ENCODE measurements at places on chromosomes 2 and 18.
A peak's percentile ranks its signal among the peaks of the same experiment; 100 is the strongest.

DNA sequence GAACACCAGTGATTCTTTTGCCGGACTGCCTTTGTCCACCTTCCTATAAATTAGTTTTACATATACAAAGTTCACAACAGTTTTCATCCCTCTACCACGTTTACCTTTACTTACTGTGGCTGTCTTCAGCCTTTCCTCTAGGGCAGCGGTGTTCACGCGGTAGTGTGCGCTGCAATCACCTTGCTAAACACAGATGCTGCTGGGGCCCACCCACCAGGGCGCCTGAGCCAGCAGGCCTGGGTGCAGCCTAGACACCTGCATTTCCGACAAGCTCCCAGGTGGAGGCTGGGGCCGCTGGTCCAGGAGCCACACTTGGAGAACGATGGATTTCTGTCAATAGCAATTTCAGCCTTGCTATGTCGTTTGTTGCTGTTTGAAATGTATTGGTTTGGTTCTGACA is 83.1 kb downstream of the NDUFA10 start:
- DNase-seq: no peak

- peak; percentile 45 for DNase-seq
Measured at GRCh38 chr2:229800997-229801754, 86.8 kb upstream of the DNER start.

DNA sequence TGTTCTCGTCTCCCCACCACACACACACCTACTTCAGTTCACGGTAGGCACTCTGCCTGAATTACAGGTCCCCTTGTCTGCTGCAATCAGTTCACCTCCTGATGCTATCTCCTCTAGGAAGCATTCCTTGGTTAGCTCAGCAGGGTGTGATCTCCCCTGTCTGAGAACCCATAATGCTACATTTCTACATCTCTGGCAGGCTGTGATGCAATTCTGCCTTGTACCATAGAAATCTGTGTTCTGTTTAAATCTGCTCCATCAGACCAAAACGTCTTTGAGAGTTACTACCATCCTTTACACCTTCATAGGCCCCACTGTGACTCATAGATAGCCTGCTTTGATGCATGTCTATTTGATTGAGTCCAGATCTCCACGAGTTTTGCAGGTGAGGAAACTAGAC is 103.9 kb downstream of the TTC32 start:
- no peak for DNase-seq

DNA sequence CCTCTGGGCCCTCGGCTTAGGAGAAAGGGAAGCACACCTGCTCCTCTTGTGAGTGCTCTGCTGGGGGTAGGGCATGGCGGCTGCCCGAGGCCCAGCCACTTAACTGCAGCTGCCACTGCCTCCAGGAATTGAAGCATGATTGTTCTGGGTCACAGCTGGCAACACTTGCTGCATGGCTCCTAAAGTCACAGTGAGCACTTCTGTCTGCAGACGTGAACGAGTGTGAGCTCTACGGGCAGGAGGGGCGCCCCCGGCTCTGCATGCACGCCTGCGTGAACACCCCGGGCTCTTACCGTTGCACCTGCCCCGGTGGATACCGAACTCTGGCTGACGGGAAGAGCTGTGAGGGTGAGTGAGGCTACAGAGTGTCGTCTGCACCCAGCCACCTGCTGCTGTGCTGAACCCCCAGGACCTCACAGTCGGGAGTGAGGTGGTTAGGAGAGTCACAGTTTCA is 44.4 kb downstream of the FBLN7 start:
- DNase-seq: no peak

- DNase-seq: no peak
Measured at GRCh38 chr2:183034806-183035205, 3.5 kb downstream of the NCKAP1 start.

DNA sequence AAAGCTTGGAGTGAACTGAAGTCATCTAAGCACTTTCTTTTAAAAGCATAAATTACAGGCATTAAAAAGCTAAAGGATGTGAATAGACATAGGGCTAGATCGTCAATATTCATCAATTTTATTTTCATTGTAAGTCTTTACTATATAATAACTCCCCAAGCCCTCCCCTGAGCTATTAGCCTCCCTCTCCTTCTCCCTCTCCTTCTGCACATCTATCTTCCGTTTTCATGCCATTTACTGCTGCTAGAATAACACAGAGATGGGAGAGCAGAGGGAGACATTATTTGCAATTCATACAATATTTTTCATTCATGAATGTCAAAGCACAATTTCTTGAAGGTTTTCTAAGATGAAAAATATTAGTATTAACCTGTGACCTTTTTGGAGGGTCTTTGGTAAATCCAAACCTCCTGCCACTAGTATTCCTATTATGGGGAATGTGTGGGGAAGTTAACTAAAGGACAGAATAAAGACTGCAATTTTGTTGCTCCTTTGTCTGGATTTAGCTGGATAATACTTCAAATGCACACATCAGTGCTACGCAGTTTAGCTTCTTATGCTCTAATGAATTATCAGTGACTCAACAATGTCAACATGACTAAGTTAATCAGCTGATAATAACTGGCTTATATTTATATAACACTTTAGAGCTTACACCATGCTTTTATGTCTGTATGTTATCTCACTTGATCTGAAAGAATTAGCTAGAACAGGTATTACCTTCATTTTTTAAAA is 28.2 kb upstream of the MFF start:
- no peak for DNase-seq

GRCh38 chr2:177204417-177204816 is 8.2 kb upstream of the HNRNPA3 start:
- no peak for DNase-seq

- no peak for DNase-seq
Measured at GRCh38 chr2:219250049-219250781, 2.8 kb upstream of the TUBA4B start.

DNA sequence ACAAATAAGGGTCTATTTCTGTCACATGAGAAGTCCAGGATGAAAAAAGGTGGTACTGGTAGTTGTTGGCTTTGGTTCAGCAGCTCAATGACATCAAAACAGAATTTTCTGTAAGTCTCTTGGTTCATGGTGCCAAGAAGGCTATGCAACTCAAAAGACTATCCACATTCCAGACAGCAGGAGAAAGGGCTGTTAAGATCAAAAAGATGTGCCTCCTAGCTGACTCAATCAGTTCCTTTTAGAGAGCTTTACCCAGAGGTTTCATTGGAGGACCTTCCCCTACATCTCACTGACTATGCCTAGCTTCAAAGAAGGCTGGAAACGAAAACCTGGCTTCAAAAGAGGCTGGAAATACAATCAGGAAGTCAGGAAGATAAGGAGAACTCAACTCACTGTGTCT is 98.0 kb downstream of the DYM start:
- no peak for DNase-seq

DNA sequence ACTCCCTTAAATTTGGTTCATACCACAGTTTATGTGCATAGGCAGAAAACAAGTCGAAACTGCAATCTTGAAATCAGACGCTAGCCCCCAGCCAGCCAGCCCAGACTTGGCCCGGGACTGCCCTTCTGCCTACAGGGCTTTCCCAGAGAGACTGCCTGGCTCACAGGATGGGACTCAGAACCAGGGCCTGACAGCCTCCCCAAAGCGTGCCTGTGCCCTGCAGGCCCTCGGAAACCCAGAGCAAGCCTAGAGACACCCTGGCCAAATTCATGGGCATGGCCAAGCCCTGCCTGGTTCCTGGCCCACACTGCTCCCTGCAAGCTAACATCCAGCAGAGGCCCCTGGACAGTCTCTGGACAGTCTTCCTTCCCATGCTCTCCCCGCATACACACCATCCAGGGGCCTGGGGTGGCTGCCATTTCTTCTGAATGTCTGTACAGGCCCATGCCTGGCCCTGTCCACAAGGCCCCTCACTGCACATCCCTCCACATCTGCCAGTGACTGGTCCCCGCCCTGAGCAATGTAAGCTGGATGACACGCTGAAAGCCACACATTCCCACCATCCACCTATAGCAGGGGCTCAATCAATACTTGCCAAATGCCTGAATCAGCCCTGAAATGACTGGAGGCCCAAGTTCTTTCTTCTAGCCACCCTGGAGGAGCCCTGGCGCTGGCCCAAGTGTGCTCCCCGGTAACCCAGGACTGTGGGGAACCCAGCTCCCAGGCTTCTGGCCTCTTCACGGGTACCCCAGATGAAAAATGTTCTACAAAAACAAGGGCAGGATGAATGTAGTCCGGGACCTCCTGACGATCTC is 73.1 kb downstream of the HDAC4 start:
- no peak for DNase-seq

GRCh38 chr2:17299891-17300540 is 218.2 kb downstream of the RAD51AP2 start:
- no peak for DNase-seq

DNA sequence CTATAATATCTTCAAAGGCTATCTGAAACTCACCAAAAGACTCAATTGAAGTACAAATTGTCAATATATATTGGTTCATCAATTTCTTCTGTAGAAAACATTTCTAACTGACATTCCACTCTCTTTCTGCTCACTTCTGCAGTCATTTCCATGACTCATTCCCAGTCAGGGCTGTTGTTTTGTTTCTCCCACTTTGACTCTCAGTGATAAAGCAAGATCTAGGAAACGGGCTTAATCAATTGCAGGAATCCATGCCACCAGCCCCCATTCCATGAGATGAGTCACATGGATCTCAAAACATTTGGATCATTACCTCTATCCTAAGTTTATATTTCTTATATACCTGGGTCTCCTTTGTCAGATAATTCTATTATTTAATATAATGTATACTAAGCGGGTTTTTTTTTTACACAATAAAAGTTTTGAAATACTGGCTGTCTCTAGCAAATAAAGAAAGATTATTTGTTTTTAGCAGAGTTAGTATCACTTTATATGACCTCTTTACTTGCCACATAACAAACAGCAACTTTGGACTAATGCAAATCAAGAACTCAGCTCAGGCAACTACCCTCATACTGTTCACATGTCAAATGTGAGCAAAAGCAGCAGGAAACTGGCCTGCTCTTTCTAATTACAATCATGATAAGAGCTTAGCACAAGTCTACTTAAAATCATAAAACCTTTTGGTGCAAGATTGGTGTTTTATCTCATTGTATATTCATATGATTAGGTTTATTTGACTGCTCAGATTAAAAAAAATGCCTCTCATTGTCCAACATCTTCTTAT is 251.1 kb upstream of the PIK3C3 start:
- DNase-seq: no peak

- no peak for DNase-seq
Measured at GRCh38 chr2:219356834-219357233, 24.3 kb upstream of the RESP18 start.

GRCh38 chr2:38522754-38523349 is 79.9 kb downstream of the HNRNPLL start:
- no peak for DNase-seq

GRCh38 chr2:224520064-224520463 is 65.1 kb downstream of the CUL3 start:
- no peak for DNase-seq

DNA sequence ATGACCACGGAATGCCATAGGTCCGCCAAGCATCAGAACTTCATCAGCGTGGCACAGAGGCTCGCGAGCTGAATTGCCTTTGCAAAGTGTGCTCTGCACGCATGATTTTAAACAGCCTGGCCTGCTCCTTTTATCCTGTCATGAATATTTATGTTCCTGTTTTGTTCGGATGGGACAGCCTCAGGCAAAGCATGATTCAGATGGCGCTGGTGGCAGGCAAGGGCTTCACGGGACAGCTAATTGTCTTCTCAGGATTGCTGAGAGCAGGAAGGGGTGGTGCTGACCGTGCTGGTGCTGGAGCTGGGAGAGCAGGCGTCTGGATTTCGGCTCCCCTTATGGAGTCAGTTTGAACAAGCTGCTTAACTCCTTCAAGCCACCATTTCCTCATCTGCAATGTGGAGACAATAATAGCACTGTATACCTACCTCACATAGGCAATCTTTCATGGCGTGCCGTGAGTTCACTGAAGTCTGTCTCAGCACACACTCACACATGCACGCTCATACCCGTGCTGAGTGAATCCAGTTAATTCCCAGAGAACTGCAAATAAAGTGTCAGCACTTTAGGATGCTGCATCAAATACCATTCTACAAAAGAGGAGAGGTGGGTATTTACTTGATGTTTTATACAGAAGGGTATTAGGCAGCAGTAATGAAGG is 79.7 kb upstream of the APCDD1 start:
- no peak for DNase-seq

DNA sequence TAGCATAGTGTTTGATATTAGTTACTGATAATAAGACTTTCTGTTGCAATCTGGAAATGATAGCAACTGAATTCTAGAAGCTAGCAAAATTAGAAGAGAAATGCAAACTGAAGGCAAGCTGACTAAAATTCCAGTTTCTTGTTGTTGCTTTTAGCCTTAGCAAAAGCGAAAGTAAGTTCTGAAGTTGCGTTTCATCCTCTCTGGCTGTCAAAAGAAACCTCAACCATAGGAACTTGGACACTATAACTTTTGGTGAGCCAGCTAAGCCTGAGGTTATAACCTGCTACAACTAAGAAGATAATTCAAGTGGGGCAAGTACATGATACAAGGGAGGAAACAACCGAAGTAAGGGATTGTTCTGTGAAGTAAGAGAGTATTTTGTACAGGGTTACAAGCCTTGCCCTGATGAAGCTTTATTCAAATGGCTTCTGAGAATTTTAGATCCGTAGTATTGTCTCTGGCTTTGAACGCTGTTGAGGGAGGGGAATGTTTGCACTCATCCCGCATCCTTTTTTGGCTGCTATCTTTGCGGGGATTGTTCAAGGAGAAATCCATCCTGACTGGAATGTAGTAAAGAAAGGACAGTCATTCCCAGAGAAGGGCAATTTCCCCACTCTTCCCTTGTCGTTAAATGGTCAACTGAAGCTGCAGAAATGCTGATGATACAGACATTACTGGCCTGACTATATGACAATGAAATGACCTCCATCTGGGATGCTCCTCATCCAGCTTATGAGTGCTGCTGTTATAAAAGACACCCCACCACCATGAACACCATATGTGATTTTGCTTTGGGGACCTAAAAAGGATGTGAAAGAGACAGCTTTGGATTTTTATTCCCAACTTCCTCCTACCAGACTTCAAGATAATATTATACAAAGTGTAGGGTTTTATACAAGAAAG is 7.0 kb upstream of the TMX3 start:
- no peak for DNase-seq

DNA sequence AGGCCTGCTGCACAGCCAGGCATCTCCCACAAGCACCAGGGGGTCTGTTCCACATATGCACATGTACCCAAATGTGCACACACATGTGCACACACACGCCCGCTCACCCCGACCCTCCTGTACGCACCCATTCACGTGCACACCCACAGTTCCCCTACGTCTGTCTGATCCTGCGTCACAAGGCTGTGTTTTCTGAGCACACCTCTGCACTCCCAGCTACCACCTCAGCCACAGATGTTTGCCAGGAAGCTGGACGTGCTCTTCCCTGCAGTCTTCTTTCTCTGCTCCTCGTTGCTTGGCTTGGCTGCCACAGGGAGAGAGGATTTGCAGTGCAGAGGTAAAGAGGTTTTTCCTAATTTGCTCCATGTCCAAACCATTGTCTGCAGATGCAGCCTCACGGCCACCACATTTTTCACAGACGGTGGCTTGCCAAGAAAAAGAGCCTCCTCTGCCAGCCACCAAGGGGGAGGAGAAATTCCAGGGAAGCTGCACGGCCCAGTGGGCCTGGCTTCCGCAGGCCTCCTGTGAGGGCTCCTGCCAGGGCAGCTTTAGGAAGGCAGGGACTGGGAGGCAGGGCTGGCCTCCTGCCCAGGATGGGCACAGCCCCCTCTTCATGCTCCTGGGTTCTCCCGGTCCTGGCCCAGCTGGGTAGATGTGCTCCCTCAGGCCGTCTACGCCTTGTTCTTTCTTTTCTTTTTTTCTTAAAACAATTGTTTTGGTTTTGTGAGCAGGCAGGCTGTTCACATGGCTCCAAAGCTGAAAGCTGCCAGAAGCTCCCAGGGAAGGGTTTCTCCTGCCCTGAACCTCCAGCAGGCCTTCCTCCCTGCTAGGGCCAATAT is 29.3 kb upstream of the HS6ST1 start:
- no peak for DNase-seq

Measured in Caco-2 (cell line).